AG04449 (cell line): ENCODE measurements at places on chromosomes 12 and 14.
A peak's percentile ranks its signal among the peaks of the same experiment; 100 is the strongest.

- no peak for DNase-seq
Measured at GRCh38 chr12:121814429-121815119, 10.8 kb downstream of the SETD1B start.

- no peak for DNase-seq
Measured at GRCh38 chr12:15276088-15276698, 46.1 kb upstream of the PTPRO start.

DNA sequence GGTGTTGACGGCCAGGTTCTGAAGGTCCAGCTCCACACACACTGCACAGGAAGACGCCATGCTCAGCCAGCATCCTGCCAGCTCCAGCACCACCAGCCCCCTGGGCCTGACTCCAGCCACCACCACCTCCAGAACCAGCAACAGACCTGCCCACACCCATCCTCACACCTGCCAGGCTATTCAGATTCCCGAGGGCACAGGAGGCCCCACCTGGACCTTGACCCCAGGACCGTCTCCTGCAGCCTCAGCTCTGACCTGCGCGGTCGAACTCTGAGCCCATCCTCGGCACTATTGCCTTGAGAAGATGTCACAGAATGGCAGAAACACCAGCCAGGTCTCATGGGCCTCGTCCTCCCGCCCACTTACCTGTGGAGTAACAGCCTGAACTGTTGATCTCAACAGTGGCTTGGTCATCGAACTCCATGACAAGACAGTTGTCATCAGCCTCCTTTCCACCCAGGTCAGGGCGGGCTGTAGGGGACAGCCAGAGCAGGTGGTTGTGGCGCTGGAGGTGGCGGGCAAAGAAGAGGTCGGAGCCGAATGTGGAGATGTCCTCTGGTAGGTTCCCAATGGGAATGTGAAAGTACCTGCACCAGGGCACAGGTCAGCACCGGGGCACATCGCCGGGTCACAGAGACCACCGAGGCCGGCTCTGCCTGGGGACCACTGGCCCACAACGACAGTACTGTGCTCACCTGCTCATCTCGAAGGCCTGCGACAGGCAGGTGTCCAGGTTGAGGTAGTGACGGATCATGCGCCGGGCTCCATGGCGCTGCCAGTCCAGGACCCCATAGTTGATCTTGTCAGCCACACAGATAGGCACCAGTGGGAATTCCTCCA is 23.5 kb downstream of the P2RX2 start:
- no peak for DNase-seq

DNA sequence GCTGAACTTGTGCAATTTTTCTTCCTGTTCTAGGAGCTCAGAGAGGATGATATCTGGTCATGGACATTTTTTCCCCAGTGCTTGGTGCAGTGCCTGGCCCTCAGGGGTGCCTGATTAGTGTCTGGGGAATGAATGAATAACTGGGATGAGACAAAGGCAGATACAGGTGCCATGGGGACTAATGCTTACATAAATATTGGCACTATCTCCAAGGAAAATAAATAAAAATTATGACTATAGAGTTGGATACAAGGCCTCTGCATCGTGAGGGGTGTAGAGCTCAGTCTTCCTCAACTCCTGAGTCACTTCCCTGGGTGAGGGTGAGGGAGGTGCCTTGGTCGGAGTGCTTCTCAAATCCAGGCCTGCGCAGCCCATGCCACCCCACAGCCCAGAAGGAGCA is 188.6 kb downstream of the KCNA5 start:
- no peak for DNase-seq

GRCh38 chr14:99781091-99781490 is 12.1 kb upstream of the EML1 start:
- DNase-seq: no peak

GRCh38 chr12:91990525-91990924 is 155.1 kb downstream of the BTG1 start:
- no peak for DNase-seq

- no peak for DNase-seq
Measured at GRCh38 chr14:54443981-54444380, 2.8 kb upstream of the CNIH1 start.

DNA sequence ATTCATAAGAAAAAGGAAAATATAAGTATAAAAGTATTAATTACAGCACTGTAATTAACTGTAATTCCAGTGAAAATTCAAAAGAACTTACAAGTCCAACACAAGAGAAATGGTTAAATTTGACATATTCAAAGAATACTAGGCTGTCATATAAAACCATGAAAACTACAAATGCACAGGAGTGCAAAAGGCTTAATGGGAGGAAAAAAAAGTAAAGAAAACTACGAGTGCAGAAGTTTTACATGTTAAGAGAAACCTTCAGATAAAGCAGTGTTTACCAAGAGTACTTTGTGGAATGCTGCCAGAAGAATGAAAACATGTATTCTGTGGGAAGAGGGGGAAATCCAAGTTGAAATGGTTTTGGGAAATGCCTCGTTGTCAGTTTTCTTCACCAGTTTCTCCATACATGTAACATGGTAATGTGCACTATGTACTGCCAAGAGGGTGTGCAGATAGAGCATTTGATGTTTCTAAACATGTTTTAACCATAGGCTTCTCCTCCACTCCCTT is 9.1 kb downstream of the HEATR5A start:
- DNase-seq: no peak

DNA sequence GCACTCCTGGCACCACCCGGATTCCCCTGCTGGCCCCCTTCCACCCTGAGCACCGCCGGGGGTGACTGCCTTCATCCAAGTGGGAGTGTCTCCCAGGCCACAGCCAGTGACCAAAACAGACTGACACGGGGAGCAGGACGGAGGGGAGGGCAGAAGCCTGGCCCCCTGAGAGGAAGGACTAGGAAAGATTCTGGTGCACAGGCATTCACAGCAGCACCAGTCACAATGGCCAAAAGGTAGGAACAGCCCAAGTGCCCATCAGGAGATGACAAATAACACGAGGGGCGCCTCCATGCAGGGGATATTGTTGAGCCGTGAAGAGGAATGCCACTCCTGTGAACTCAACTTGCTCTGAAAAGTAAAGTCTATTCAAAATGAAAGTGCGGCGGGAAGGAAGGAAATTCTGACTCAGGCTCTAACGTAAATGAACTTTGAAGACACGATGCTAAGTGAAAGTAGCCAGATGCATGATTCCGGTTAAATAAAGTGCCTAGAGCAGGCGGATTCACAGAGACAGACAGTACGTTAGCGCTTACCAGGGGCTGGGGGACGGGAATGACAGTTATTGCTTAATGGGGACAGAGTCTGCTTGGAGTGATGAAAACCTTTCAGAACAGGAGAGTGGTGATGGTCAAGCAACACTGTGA is 146.1 kb upstream of the NCOR2 start:
- no peak for DNase-seq

- no peak for DNase-seq
Measured at GRCh38 chr14:91143862-91144261, 30.0 kb downstream of the DGLUCY start.

DNA sequence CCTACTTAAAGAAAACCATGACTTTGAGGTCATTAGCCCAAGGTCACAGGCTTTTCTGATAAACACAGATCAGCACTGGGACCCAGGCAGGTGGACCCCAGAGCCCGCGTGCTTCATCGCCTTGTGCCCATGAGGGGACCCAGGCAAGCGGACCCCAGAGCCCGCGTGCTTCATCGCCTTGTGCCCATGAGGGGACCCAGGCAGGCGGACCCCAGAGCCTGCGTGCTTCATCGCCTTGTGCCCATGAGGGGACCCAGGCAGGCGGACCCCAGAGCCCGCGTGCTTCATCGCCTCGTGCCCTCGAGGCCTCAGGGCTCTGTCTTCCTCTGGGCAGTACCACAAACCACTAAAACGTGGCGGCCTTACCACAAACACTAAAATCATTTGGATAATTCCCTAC is 31.7 kb downstream of the STX2 start:
- DNase-seq: no peak

GRCh38 chr12:103181366-103182152 is 224.1 kb downstream of the ASCL1 start:
- no peak for DNase-seq

DNA sequence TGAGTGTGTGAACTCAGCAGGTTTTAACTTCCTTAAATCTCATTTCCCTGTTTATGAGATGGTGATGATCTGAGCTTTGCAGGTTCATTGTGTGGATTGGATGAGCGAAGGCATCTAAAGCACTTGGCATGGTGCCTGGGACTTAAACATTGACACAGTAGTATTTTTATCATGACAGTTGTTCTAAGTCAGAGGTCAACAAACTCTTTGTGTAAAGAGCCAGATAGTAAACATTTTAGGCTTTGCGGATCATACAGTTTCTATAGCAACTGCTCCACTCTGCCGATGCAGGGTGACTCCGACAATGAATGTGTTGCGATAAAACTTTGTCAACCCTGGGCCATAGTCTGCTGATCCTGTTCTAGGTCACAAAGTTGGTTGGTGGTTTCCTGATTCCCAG is 25.2 kb downstream of the SLC24A4 start:
- DNase-seq: no peak

DNA sequence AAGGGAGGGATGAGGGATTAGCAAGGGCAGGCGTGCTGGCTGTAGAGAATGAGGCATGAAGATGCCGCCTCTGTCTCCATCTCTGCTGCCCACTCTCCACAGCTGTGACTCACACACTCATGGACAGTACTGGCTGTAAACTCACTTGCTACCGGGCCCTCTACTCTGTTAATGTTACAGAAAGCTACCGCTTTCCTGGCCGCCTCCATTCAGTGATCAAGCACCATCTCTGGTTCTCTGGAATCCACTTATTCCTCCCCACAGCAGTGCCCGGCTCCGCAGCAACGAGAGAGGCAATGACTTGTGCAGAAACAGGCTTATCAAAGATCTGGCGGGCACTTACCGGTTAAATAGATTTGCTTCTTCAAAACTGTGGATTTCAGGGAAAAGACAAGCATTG is 34.8 kb downstream of the AMN start:
- no peak for DNase-seq

DNA sequence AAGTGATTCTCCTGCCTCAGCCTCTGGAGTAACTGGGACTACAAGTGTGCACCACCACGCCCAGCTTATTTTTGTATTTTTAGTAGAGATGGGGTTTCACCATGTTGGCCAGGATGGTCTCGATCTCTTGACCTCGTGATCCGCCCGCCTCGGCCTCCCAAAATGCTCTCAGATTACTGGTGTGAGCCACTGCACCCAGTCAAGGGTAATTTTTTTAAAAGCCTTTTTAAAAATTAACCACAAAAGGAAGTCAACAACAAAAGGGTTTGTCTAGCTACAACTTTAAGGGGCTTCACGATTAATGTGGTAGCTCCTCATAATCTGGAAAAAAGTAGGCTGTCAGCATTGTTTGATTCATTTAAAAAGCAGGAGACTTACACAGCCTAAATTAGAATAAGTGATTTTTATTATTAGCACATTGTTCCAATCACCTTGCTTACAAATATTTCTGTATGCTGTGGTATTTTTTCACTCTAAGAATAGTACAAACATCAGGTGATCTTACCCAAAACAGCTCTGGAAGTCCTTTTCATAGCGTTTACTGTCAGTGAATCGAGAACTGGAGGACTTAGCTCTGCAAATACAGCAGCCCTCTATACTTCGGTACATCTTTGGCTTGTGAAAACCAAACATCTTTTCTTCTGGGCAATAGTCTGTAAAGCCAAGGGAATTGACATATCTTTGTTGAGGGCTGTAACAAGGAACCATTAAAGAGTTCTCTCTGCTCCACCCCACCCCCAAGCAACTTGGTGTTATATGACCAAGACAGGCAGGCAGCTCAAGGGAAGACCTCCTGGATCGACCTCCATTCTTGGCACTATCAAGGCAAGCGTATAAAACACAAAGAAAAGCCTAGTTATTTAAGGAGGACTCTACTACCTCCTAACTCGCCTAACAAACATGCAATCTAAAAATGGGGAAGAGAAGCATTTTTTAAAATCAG is 28.1 kb downstream of the SINHCAF start:
- no peak for DNase-seq

DNA sequence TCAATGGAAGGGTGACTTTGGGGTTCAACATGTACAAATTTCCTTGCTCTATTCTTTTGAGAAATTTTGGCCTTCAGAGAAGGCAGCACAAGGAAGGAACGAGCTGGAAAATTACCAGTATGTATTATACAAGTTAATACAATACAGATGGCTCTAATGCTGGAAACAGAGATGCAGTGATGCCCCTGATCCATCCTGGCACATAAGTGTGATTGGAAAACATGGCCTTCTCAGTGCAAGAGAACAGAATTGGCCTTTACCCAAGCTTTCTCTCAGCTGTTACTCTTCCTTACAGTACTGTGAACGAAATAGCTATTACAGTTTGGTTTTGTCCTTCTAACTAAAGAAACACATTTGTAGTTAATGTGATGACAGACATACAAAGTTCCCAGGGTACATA is 102.5 kb upstream of the GPHB5 start:
- DNase-seq: no peak

- DNase-seq: peak; percentile 14
Measured at GRCh38 chr12:106919910-106920544, 35.7 kb upstream of the TMEM263 start.

- DNase-seq: no peak
Measured at GRCh38 chr14:95463171-95463901, 53.1 kb downstream of the SYNE3 start.

- DNase-seq: no peak
Measured at GRCh38 chr12:84058136-84058535, 854.5 kb downstream of the SLC6A15 start.

DNA sequence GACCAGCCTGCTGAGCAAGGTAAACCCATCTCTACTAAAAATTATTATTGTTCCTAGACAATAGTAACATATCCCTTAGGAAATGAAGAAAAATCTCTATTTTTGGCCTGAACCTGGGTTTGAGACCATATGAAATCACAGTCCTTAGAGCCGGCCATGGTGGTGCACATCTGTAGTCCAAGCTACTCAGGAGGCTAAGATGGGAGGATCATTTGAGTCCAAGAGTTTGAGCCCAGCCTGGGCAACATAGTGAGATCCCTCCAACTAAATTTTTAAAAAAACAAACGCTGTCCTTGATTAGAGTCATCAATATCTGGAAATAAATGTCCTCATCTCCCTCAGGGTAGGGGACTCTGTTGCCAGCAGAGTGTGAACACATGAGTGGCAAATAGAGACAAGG is 34.6 kb downstream of the RPS29 start:
- no peak for DNase-seq

DNA sequence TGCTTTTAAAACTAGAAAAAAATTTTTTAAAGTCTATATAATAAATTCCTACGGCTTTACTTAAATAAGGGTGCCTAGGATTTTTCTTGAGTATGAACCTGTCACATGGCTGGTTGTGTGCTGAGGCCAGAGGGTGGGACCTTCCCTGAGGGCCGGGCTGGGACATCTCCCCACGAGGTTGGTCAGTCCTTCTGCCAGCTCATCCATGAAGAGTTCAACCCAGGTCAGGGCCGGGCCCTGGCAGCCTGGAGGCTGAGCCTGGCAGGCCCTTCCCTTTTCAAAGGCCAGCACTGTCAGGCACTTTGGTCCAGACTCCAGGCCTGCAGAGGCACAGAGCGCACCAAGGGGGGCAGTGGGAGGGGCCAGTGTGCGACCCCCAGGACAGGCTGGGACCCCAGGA is 31.7 kb downstream of the TNFAIP2 start:
- DNase-seq: no peak

- no peak for DNase-seq
Measured at GRCh38 chr12:27505761-27506160, 18.2 kb upstream of the PPFIBP1 start.
